ENCODE measurements at places on chromosomes 5 and 9. TPM values are rescaled to one million over a fixed set of nuclear protein-coding genes. Genes with fewer than 3 reads are reported as not detected.

DNA sequence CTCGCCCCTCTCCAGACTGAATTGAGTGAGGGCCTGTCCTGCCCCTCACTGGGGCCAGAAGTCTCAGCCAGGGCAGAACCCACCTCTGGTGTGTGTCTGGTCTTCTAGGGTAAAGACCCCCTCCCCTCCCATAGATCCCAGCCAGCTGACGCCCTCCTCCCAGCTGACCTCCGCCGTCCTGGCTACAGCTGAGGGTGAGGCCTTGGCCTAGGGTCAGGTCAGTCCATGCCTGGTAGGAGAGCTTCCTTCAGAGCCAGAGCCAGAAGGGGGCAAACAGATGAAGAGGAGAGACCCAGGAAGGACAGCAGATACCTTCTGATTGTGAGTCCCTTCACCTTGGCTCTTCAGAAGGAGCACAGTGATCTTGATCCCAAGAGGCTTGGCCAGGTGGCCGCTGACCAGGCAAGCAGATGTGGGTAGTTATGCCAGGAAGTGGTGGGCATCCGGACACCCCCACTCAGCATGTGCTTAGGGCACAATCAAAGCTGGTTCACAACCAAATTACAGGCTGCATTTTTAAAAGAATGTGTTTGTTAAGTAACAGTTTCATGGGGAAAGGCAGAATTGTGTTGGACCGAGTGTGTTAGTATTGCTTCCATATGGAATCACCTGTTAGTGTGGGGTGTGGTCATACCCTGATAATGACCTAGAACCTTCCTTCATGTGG lies 29.9 kb downstream of the JADE2 start:
- no peak for DNase-seq

DMGDH gene
- polyA plus RNA-seq, result not detected

TOR4A gene
- 17.5 TPM for polyA plus RNA-seq

GRCh38 chr5:131281133-131281867 lies 17.4 kb downstream of the CDC42SE2 start:
- DNase-seq, result no peak

DNA sequence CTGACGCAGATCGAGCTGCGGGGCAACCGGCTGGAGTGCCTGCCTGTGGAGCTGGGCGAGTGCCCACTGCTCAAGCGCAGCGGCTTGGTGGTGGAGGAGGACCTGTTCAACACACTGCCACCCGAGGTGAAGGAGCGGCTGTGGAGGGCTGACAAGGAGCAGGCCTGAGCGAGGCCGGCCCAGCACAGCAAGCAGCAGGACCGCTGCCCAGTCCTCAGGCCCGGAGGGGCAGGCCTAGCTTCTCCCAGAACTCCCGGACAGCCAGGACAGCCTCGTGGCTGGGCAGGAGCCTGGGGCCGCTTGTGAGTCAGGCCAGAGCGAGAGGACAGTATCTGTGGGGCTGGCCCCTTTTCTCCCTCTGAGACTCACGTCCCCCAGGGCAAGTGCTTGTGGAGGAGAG lies 4.6 kb upstream of the PHYHD1 start:
- no peak for DNase-seq

DNA sequence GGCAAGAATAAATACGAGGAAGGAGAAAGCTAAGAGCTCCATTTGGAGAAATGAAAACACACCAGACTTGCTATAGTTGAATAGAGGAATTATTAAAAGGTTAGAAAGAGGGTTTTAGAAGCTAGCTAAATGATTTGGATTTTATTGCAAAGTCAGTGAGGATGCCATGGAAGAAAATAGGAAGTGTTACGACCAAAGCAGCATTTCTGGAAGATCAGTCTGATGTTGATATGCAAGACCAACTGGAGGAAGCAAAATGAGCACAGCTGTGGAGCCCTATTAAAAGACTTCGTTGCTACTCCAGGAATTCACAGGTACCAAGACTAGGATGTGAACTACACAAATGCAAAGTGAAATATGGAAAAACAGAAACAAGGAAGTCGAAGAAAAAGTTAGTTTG lies 2.1 kb downstream of the DHX29 start:
- DNase-seq, result no peak

GCNT1 gene
- polyA plus RNA-seq, result 1.0 TPM
